ENCODE measurements at places on chromosomes 16 and 17. TPM values are rescaled to one million over a fixed set of nuclear protein-coding genes. Genes with fewer than 3 reads are reported as not detected.
A peak's percentile ranks its signal among the peaks of the same experiment; 100 is the strongest.

GRCh38 chr17:44655983-44656710, at the start of gene MEIOC:
Gene MEIOC, plus strand, starts transcription at chr17:44656468. Its CDS starts 146 bp downstream, at chr17:44656614.
- DNase-seq: no peak

- peak; percentile 58 for DNase-seq
Measured at GRCh38 chr17:164303-165235, 16.9 kb downstream of the DOC2B start.

GRCh38 chr16:53704445-53704813, 473 bp downstream of the FTO start:
- no peak for DNase-seq

DNA sequence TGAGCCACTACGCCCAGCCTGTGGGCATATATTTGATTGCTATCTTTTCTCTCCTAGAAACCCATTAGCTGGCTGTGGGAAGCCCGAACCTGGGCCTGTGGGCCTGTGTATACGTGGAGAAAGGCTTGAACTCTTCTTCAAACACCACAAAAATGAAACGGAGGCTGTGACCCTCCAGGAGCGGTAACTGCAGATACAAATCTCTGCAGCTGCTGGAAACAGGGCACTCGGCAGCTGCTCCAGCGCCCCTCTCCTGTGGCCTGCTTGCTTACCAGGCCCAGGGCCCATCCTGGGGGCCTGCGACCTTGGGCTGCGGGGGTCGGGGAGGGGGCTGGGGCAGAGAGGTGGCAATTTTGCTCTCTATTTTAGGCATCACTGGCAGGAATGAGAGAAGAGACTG, 28.0 kb upstream of the MTSS2 start:
- DNase-seq: no peak

DNA sequence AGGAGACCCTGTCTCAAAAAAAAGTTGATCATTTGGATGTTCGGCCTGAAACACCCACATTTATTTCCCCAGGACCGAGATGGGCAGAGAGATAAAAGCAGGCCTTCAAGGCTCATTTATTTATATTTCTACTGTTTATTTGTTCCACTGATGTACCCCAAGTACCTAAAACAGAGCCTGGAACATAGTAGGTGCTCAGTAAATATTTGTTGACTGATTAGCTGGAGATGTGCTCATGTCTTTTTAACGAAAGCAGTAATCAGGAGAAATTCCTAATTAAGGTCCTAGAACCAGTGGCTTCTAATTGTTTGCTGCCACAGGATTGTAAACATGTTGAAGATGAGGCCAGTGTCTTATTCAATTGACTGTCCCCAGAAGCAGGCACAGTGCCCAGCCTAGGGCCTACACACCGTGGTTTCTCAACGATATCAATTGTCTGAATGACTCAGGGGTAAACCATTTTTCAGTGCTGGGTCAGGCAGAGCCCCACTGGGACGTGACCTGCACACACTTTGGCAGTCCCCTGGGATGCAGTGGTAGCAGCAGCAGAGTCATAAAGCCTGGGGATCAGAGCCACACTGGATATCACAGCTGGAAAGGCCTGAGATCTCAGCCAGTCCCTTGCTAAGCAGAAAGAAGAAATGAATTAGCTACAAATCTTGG, 34.8 kb downstream of the SOST start:
- no peak for DNase-seq

- DNase-seq: no peak
Measured at GRCh38 chr17:81690066-81690465, 6.3 kb downstream of the HGS start.

DNA sequence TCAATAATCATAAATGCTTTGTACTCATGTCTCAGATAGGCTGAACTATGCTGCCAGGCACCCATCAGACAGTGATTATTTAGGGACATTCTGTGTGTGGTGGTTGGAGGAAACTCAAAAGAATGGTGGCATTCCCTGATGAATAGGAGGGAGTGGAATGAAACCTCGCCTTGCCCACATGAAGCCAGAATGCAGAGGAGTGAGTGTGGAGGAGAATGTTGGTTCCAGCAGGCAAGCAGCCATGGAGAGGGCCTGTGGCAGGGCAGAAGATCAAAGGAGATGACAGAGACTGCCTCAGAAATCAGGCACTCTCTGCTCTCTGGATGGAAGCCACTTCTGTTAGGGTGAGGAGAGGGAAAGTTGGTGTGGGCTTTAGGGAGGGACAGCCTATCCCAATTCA, 22.5 kb downstream of the KCTD19 start:
- DNase-seq: no peak

DNA sequence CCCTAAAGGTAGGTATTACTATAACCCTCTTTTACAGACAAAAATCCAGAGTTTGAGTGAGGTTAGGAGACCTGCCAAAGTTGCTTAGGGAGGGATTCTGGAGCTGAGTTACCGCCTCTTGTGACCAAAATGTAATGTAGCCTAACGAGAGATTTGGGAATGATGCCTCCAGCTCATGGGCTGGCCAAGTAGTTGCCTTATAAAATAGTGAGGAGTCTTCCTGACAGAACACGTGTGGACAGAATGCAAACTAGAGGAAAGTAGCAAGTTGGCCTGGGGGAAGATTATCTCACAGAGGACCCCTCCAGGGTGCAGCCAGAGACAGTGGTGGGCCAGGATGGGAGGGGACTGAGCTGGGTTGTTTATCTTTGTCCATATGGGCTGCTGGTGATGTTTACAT, 543.7 kb upstream of the CDH11 start:
- no peak for DNase-seq

- no peak for DNase-seq
Measured at GRCh38 chr17:10857976-10858375, 20.1 kb upstream of the PIRT start.

DNA sequence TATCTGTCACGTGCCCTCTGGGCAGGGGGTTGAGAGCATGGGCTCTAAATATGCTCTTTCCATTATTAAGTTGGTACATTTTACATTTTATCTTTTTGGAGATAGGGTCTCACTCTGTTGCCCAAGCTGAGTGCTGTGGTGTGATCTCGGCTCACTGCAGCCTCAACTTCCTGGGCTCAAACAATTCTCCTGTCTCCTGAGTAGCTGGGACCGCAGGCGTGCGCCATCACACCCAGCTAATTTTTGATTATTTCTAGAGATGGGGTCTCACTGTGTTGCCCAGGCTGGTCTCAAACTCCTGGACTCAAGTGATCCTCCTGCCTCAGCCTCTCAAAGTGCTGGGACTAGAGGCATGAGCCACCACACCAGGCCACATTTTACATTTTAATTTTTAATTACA, 43.9 kb upstream of the KDM6B start:
- no peak for DNase-seq

DNA sequence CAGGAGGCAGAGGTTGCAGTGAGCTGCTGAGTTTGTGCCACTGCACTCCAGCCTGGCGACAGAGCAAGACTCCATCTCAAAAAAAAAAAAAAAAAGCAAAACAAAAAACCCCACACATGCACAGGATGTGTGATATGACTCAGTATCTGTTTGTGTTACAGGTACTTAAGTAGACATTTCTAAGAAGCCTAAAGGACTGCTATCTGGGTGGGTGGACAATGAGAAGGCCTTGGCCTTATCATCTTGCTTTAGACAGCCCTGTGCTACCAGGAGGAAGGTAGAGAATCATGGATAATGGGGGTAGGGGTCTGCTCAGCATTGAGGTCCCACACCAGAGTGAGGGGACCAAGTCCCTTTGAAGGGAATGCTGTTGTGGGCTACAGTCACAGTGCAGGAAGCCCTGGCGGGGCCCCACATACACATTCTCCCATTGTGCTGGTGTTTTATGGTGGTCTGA, 26.7 kb downstream of the PLD6 start:
- no peak for DNase-seq

DNA sequence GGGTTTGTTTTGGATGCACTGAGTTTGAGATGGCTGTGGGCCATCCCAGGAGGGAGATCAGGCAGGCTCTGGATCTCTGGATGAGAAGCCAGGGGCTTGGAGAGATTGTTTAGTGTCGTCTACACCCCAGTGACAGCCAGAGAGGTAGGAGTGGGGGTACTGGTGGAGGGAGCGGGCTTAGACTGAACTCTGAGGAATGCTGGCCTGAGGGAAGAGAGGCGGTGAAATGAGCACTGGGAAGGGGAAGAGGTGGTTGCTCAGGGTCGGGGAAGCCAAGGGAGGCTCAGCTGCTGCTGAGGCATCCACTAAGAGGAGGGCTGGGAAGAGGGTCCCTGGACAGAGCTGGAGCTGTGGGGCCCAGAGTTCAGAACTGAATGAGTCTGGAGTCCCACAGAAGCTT, 23.6 kb downstream of the CACNA1G start:
- no peak for DNase-seq

DNA sequence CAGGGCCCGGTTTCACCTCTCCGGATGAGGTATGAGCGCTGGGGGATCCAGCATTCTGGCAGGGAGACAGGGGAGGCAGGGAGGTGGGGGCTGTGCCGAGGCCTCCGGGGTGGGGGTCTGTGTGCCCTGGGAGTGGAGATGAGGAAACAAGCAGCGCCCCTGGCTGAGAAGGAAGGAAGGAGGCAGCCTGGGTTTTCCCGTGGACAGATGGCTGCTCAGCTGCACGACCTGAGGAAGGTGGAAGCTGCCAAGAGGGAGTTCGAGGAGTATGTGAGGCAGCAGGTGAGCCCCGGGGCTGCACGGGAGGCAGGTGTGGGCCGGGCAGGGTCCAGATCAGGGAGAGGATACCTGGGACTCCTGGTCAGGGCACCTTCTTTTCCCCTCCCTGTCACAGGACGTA, 4.3 kb downstream of the RNF112 start:
- no peak for DNase-seq

DNA sequence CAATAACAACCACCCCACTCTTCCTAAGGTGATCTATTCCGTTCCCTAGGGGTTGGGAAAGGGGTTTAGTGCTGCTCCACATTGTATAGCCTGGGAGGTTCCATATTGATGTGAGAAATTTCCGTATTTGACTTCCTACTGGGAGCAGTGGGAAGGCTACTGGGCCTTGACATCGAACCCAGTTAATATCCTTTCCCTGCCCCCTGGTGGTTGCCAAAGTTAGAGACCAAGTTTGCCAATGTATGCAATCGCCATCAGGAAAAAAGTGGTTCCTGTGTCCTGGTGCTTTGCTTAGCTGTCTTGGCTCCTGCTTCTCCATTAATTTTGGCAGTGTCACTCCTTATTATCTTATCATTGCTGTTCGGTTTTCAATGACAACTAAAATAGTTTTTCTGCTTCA, 914.9 kb downstream of the KCNJ2 start:
- peak; percentile 56 for DNase-seq

DNA sequence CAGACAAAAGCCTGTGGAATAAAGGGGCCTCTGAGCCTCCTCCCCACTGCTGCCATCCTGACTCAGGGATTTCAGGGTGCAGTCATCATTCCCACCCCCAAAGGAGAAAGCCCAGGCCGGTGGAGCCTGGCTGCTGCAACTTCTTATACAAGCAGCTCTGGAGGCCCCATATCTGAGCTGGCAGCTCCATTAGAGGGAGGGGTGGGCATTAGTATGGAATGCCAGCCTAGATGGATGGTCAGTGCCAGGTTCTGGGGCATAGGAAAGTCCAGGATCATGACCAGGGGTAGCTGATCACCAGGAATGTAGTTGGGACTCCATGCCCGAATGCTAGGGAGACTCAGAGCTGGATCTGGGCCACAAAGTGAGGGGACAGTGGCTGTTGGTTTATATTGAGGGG, 581.0 kb downstream of the KCNJ18 start:
- no peak for DNase-seq

GRCh38 chr16:67551972-67552371, 10.4 kb upstream of the CTCF start:
- no peak for DNase-seq

- no peak for DNase-seq
Measured at GRCh38 chr16:78094166-78094565, 5.3 kb upstream of the WWOX start.

DNA sequence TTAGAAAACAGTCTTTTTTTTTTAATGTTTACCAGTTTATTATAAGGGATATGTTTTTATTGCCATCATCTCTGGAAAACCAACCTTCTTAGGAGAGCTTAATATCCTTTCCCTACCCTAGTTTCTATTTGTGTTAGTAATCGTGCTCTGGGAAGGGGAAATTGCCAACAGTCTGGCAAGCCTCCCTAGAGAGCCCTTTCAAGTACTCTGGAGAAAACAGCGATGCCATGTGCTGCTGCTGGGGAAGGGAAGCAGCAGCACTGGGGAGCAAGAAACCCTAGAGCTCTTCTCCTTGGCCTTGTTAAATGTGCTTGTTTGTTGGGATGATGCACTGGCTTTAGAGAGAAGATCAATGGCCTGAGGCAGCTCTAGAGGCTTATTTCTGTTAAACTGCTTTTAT, 10.3 kb downstream of the RETREG3 start:
- DNase-seq: no peak

GRCh38 chr16:89793955-89794354, 22.5 kb downstream of the FANCA start:
- no peak for DNase-seq

GRCh38 chr16:47887496-47887895, 268.3 kb downstream of the ABCC12 start:
- no peak for DNase-seq

The PTX4 gene
- not detected for total RNA-seq

The CMTM3 gene
- total RNA-seq: 25.5 TPM

The GCGR gene
- 1.0 TPM for total RNA-seq

The CRAMP1 gene
- 27.3 TPM for total RNA-seq

The CCDC78 gene
- 3.5 TPM for total RNA-seq

The SGSM2 gene
- total RNA-seq: 67.4 TPM

The METTL23 gene
- total RNA-seq: 37.7 TPM

The ABCA9 gene
- total RNA-seq: 0.19 TPM

The KRT28 gene
- not detected for total RNA-seq

The CCL4 gene
- total RNA-seq: not detected

The PIK3R5 gene
- total RNA-seq: not detected

The MT1A gene
- 2.5 TPM for total RNA-seq

Data from Caco-2 (cell line).